Suppressor macrophage treated with lipopolysaccharide for 4 hours (primary cell): ENCODE measurements at places on chromosomes 7 and 10.

DNA sequence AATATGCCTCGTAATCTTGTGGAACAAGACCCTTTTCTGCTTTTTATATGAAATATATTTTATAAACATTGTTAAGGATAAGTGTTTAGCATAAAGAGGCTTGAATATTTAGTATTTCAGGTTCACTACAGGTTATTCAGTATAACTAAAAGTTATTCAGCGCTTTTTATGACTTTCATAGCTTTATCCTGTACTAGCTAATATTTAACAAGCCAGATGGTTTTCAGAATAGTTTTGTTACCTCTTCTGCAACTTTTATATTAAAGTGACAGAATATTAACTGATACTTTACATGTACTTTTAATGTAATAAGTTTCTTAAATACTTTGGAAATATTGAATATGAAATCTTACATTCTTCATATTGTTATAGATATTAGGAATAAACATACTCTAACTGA, 75.4 kb downstream of the CYP51A1 start:
- no peak for DNase-seq

GRCh38 chr10:31645786-31646185, 282.8 kb downstream of the ARHGAP12 start:
- DNase-seq, result no peak

- no peak for DNase-seq
Observed at GRCh38 chr7:69439636-69440325, 158.5 kb upstream of the AUTS2 start.

- DNase-seq, result peak; percentile 17
Observed at GRCh38 chr10:126387931-126388911, at the start of gene ADAM12. Gene ADAM12 (minus strand): TSS chr10:126388477. CDS start chr10:126388145, 332 bp downstream.

- DNase-seq, result peak; percentile 81
Observed at GRCh38 chr10:48517911-48518811, 86.7 kb downstream of the ARHGAP22 start.

- no peak for DNase-seq
Observed at GRCh38 chr7:139844779-139845442, 15.8 kb downstream of the TBXAS1 start.

GRCh38 chr7:117654780-117655179, 175.0 kb downstream of the CFTR start:
- DNase-seq, result no peak

DNA sequence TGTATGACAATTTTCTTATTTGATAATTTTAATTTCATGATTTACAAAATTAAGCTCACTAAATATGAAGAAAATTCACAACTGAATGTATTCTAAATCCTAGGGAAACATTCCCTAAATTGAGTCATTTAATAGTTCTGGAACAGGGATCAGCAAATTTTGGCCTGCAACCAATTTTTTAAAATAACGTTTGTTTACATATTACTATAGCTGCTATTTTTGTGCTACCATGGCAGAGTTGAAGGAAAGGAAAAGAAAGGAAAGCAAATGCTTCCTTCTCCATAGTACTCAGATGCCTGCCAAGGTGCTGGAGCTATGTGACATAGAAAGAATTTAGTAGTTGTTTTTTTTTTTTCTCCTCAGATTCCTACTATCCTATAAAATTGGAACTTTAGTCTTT, 1307.7 kb upstream of the LRRTM3 start:
- DNase-seq, result no peak

DNA sequence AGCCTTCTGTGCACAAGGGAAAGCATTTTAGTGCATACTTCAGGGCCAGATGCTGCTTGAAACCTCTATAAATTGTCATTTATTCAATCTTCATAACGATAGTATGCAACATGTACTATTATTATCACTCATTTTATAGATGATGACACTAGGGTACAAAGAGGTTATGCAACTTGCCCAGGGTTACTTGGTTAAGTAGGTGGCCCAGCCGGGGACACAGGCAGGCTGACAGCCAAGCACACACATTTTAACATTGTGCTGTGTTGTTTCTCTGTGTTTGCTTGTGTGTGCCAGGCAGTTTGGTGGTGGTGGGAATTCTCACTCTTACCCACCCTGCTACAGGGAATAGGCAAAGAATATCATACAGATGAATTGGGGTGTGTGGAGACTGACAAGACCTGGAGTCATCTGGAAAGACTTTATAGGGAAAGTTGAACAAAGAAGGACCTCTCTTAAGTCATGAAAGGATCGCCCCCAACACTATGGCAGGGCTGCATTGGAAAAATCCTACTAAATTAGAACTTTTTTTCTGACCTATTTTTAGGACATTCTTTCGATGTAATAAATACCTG, 98.9 kb downstream of the MKX start:
- no peak for DNase-seq

DNA sequence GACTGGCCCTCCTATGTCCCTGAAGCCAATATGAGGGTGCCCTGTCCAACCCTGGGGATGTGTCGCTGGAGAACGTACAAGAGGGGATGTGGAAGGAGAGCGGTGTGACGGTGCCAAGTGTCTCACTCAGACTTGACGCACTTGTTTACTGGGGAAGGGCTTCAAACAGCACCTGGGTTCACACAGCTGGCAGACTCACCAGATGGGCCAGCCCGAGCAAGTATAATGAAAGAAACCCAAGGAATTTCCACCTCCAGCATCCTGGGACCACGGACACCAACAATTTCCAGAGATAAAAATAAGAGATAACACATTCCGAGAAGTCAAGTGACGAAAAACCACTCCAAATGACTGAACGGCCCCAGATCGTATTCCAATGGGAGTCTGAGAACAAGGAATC, 5.3 kb downstream of the ATP5MF start:
- DNase-seq, result no peak

DNA sequence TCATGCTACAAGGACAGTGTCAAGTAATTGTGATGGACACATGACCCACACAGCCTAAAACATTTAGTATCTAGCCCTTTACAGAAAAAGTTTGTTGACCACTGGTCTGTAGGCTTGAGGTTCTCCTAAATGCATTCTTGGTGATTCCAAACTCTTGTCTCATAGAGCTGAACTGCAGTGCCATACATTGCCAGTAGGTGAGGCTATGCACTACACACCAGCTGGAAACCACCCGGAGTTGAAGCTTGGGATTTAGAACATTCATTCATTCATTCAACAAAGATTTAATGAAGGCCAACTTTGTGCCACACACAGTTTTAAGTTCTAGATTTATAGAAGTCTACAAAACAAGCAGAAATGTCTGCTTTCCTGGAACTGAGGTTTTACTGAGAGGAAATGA, 77.3 kb upstream of the TCF7L2 start:
- DNase-seq, result no peak

DNA sequence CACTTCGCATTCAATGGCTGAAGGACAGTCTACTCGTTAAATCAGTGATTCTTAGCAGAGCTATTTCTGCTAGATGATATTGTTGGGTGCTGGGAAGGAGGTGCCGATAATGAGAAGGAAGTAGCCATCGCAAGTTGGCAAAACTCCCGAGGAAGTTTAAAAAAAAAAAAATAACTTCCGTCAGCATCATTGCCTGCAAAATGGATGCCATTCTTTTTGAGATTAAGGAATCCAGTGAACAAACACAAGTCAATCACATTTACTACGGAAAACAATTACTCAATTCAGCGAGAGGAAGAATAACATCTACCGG, 74.4 kb upstream of the SFMBT2 start:
- no peak for DNase-seq

DNA sequence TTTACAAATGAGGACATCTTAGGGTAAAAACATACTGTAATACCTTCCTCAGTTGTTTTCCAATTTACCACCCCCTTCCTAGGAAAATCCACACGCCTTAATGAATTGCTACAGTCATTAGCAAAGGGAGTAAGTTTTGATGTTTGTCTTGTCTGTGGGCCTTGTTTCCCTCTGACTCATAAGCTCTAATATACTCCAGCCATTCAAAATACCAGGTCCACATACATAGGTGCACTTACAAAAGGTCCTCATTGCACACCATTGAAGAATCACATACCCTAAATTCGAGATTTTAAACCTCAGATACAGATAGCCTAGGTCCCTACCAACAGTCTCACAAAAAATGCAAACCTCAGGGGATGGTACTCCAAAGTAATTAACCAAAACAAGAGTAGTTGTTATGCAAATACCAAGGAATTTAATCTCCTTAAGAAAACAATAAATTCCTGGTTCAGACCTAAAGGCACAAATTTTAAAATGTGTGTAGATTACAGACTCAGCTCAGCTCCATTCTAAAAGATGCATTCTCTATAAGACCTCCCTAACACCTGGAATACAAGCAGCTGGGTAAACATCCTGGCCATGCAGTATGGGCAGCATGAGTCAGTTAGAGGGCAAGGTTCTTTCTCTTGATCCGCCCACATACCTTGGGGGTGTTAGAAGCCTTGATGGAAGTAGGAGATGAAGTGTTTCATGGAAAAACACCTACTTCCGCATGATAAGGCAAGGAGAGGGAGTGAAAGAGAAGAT, 3.0 kb upstream of the LIPK start:
- DNase-seq, result no peak

- no peak for DNase-seq
Observed at GRCh38 chr10:228366-228765, 93.1 kb downstream of the ZMYND11 start.

- peak; percentile 31 for DNase-seq
Observed at GRCh38 chr7:75639071-75639885, 99.5 kb downstream of the HIP1 start.

DNA sequence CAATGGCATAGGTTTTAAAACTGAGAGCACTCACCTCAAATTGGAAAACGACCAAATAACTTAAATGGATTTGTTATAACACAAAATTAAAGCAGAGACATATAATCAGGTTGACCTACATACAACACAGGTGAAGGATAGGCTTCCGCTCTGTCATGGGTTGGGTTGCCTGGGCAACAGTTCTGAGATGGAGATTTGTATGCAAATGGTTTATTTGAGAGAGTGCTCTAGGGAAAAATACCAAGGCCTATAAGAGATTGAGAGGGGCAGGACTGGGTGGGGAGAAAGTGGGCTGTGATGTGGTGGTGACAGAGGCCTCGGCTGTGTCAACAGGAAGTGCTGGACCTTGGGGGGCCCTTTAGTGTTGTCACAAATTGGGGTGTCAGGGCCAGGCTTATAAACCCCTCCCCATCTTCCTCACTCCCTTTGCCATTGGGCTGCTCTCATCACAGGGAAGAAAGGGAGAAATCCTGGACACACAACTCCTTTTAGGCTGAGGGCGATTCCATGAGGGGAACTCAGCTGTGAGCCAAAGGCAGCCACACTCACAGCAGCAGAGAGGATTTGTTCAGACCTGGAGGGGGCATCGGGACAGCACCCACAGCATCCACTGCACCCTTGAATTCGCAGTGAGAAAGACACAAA, 105.4 kb upstream of the LYZL1 start:
- DNase-seq, result no peak

DNA sequence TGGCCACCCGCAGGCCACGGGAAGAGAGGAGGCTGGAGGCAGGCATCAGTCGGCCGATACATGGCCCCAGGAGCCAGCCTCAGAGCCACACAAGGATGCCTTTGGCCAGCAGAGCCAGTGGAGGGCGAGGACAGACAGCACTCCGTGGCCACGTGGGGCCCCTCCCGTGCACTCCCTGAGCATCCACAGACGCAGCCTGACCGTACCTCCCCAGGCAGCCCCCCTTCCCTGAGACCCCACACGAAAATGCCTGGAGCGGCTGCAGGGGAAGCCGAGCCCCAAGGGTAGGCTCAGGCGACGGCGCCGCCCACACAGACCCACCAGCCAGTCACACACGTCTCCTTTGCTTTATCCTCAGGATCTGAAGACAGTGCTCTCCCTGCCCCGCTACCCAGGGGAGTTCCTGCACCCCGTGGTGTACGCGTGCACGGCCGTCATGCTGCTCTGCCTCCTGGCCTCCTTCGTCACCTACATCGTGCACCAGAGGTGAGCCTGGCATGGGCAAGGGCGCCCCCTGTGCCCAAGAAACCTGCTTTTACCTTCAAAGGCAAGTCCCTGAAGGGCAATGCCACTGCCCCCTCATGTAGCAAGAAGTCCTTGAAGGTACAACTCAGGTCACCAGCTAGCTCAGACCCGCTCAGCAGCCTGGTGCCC, 9.0 kb downstream of the ADGRA1 start:
- peak; percentile 3 for DNase-seq

GRCh38 chr7:108055611-108056021, 52.7 kb upstream of the LAMB1 start:
- DNase-seq, result no peak

DNA sequence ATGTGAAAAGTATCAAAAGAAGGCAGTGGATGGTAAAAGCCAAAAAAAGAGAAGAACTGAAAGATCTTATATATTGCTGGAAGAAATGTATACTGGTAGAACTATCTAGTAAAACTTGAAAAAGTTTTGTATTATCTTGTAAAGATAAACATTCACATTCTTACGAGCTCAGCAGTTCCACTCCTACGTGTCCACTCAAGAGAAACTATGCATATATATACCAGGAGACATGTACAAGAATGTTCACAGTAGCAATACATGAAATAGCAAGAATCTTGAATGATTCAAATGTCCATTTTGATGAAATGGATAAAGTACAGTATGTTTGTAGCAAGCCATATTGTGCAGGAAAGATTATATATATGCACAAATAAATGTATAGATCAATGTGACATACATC, 155.0 kb downstream of the RNF133 start:
- DNase-seq, result no peak

DNA sequence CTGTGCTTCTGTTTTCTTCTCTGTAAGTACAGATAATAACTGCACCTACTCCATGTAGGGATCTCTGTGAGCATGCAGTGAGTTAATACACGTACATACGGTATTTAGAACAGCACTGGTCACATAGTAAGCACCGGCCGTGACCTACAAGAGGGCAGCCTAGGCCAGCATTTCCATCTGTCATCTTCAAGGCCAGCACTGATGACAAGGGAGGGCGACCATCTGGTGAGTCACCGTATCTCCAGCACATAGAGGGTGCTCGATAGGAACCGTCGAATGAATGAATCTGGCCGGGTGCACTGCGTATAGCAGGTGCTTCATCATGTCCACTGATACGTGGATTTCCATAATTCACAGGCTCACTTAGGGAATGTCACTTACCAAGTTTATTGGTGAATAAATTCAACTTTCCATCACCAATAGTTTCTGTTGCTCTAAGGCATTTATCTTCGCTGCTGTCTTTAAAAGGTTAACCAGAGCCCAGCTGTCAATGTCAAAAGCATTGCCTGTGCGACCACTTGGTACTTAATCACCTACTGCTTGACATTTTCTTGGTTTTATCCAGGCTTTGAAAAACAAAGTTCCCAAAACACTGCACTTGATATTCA, 8.3 kb downstream of the NOD1 start:
- DNase-seq, result no peak

DNA sequence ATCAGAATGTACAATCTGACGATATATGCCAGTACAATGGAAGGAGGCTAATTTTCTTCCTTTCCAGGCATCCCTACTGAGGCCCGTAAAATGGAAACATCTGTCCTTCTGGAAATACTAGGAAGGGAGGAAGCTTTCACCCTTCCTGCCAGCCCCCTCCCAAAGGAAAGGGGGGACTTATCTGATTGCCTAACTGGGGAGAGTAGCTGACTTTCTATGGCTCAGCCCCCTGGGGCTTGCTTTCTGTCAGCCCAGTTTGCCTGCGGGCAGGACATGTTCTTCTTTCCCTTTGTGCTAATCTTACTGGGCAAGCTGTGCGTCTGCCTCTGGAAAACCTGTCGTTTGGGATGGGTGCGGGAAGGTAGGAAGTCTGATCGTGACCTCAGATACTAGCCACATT, 508.9 kb downstream of the SUGCT start:
- DNase-seq, result no peak
